Epithelial cell of proximal tubule (primary cell): ENCODE measurements at places on chromosomes 12 and 14. TPM values are rescaled to one million over a fixed set of nuclear protein-coding genes. Genes with fewer than 3 reads are reported as not detected.
A peak's percentile ranks its signal among the peaks of the same experiment; 100 is the strongest.

Gene CNOT2
- 62.6 and 75.3 TPM in 2 replicates for total RNA-seq

DNA sequence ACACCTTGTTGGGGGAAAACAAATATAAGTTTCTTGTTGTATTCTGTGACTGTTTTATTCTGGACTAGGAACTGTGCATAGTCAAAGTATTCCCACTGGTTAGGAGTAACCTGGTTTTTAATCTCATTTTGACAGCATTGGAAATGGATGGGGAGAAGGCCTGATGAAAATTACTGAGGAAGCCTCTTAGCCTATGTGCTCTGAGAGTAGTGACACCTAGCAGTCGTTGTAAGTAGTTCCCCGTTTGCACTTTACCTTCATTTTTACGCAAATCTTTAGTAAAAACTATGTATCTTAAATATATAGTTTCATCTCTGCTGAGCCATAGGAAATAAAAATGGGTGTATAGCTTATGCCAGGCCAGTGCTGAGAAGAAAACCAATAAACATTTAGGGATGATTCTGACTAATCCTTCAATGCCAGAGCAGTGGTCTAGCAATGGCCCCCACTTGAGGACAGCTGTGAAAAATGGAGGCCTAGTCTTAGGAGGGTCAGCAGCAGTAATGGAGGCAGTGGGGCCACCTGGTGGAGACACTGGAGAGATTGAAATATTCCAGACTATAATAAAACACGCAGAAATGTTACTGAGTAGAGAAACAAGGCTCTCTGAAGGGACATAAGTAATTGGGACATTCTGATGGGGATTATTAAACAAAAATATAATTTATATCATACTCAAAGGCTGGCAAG is 133.2 kb upstream of the NOVA1 start:
- DNase-seq: no peak

GRCh38 chr12:61863811-61864210 is 396.4 kb upstream of the USP15 start:
- DNase-seq: no peak

GRCh38 chr12:39627914-39628313 is 8.3 kb upstream of the ABCD2 start:
- DNase-seq: no peak

DNA sequence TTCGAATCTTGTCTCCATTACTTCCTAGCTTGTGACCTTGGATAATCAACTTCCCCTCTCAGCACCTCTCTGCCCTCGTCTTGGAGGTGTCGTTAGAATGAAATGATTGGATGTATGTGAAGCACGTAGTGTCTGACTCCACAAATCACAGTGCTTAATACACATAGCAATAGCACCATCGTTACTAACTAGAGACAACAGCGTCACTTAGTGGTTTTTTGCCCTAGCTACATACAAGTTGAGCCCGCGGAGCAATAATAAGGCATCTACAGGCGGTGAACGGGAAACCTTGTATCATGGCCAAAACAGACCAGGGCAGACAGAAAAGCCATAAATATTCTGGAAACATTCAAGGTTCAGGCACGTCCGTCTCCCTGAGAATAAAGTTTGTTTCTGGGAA is 154.9 kb downstream of the ASCL4 start:
- no peak for DNase-seq

Gene FOXG1
- 0.06 and 0.14 TPM in 2 replicates for total RNA-seq

- DNase-seq: peak; percentile 97
Measured at GRCh38 chr12:1474041-1474573, 120.3 kb downstream of the FBXL14 start.

Gene SLC17A8
- not detected in 2 replicates for total RNA-seq

GRCh38 chr12:48334808-48335207 is 15.9 kb downstream of the ZNF641 start:
- no peak for DNase-seq

Gene KRT2
- not detected in 2 replicates for total RNA-seq

GRCh38 chr14:99354166-99354875 is 82.3 kb upstream of the BCL11B start:
- no peak for DNase-seq

DNA sequence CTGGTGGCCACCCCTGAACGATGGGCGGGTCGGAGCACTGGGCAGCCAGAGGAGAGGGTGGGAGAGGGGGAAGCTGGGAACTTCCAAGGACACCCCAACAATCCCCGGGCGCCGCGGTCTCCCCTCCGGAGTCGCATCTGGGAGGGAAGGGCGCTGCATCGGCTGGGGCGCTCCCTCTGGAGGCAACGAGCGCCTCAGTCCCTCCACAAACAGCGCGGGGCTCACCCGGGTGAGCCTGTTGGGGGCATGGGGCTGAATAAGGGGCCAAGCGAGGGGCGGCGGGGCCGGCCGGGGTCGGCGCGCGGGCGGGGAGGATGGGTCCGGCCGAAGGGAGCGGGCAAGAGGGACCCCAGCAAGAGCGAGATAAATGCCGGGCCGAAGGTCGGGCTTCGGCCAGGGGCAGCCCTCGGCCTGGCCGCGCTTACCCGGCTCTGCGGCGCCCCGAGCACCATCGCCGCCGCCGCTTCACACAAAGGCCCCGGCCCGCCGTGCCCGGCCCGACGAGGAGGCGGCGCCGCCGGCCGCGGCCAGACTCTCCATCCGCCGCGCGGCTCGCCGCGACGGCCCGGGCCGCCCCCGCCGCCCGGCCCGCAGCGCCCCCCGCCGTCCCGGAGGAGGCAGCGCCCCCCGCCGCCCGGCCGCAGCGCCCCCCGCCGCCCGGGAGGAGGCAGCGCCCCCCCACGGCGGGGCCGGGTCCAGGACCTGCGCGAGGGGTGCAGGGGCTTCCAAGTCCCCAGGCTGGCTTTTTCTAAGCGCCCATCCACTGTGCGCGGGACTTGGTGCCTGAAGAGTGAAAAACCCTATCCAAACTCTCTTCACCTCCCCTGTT is at the start of gene ZBTB39:
TSS of gene ZBTB39 (minus strand) at position 567 of the 829 bp plus-strand sequence. CDS start 1,629 bp downstream, outside the sequence.
- no peak for DNase-seq

GRCh38 chr12:20604408-20605067 is 90.6 kb upstream of the SLCO1C1 start:
- DNase-seq: no peak

- DNase-seq: no peak
Measured at GRCh38 chr14:103386713-103387329, 1.6 kb downstream of the MARK3 start.

GRCh38 chr12:42099433-42099832 is 45.2 kb downstream of the GXYLT1 start:
- DNase-seq: no peak

DNA sequence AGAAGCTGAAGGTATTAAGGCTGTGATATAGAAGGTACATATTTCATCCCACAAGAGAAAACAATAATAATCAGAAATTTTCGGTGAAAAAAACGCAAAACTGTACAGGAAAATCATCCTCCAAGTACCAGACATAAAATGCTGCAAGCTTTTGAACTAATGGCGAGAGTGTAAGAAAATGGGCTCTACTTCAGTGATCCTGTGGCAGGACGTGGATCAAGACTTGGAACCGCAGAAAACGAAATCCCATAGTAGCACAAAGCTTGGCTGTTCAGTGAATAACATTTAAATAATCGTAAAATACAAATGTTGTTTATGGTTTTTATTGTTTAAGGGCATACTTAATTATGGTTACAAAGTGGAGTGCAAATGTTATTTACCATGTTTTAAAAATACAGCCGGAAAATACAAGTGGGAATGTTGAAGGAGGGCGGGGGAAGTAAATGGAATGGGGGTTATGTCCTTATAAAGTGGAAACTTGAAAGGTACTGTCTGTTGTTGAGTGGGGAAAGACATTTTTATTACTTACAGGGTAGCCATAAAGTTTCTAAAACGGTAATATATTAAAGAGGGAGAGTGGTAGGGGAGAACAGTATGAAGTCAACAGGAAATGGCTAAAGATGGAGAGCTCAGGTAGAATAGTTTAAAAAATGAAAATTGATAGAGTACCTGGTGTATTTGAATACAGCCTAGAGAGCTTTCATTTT is 1.1 kb downstream of the SMIM10L1 start:
- peak; percentile 37 for DNase-seq

DNA sequence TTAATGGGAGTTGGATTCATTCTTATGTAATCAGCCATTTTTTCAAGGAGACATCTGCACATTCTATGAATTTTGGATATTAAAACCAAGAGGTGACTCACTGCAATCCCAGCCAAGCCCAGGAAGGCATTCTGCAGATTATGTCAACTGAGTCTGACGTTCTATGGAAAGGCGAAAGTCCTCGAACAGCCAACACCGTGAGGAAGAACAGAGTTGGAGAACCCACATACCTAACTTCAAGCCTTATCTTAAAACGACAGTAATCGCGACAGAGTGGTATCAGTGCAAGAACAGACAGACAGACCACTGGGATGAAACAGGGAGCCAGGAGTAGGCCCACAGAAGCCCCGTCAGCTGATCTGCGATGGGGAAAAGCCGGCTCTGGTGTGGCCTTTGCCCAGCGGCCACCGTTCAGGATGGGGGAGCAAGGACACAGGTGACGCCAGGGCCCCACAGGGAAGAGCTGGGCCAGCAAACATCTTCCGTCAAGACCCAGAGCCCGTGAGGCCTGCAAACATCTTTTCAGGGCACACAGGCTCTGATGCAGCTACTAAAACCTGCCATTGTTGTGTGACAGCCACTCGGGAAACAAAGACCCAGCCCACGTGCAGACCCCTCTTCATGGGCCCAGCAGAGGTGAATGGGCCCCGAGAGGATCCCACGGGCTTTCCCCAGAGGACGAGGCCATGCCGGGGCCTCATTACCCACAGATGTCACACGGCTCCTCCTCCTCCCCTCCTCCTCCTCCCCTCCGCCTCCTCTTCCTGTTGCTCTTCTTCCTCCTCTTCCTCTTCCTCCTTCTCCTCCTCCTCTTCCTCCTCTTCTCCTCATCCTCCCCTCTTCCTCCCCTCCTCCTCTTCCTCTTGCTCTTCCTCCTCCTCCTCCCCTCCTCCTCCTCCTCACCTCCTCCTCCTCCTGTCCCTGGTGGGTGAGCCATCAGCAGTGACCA is 277.6 kb downstream of the ADGRD1 start:
- DNase-seq: no peak

Gene KRT82
- not detected in 2 replicates for total RNA-seq

Gene MYH6
- total RNA-seq: not detected in 2 replicates

Gene SELPLG
- 0.46 and 1.0 TPM in 2 replicates for total RNA-seq

DNA sequence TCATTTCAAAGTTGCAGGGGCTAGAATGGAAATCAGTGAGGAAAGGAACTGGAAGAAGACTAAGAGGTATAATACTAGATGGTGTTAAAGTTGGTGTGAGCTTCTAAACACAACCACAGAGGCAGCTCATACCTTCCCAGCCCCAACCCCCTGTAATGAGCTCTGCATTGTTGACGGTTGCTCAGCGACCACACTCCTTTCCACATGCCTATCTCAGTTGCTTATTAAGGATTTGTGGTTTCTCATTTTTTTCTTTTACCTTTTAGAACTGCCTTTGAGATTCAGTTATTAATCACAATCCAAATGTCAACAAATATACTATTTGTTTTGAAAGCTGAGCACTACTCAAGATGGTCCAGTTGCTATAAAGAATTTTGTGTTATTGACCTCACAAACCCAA is 62.1 kb upstream of the KIF21A start:
- no peak for DNase-seq

DNA sequence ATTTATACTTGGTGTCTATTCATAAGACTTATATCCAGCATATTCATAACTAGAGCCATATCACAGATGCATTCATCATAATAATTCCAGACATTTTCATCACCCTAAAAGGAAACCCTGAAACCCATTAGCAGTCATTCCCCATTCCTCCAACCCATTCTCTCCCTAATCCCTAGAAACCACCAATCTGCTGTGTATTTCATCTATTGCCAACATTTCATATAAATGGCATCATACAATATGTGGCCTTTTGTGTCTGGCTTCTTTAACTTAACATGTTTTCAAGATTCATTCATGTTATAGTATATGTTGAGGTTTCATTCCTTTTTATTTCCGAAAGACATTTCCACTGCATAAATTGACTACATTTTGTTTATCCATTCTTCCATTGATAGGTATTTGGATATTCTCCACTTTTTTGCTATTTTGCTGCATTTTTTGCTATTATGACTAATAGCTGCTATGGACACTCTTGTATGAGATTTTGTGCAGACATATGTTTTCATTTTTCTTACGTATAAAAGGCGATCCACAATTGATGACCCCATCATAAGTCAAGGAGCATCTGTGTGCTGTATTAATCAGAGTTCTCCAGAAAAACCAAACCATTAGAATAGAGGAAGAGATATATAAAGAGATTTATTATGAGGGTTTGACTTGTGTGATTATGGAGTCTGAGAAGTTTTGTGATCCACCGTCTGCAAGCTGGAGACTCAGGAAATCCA is 5.1 kb upstream of the OAS2 start:
- DNase-seq: no peak

Gene KHNYN
- 38.3 and 41.6 TPM in 2 replicates for total RNA-seq

Gene CCDC175
- not detected in 2 replicates for total RNA-seq

DNA sequence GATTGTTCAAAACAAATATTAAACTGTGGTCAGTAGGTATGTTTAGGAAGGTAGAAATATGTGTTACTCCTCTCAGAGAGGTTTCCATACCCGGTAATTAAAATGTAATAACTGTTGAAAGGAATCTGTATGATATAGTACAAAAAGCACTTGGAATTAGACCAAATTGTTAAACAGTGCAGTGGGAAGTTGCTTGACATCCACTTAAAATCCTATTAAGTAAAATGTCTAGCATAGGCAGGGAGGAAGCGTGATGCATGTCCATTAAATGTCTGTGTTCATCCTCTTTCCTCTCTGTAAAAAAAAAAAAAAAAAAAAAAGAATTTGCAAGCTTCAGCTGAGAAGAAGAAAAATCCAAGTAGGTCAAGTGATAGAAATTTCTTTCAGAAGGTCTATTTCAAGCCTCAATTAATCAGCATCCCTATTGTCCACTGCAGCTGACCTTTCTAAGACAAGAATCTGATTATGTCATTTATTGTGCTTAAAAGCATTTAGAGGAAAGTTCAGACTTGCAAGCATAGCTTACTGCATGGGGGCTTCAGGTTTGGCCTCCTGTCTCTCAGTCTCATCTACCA is 265.6 kb upstream of the RGS6 start:
- DNase-seq: no peak

GRCh38 chr14:56774503-56774902 is 35.8 kb downstream of the OTX2 start:
- no peak for DNase-seq

Gene RERG
- total RNA-seq: 0.51 and 1.4 TPM in 2 replicates

Gene GYS2
- not detected in 2 replicates for total RNA-seq

DNA sequence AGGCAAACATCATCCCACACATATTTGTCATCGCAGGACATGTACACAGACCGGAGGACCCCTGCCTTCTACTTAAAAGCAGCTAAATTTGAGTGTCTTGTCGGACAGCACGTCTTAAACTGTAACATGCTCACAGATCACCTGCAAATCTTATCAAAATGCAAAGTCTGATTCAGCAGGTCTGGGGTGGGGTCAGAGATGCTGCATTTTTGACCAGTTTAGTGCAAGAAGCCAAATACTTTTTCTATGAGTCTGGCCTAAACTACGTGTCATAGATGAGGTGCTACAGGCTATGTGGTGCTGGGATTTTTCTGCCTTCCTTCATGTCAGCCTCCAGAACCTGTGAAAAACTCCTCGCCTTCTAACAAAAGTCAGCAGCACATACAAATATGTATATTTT is 178.8 kb upstream of the LHX5 start:
- no peak for DNase-seq

GRCh38 chr12:44873898-44874297 is 2.2 kb downstream of the NELL2 start:
- no peak for DNase-seq

Gene HOXC6
- 2.7 and 3.2 TPM in 2 replicates for total RNA-seq
